ENCODE measurements at places on chromosomes 11 and 22.

GRCh38 chr11:133697161-133697560, 148.2 kb downstream of the SPATA19 start:
- DNase-seq, result no peak

GRCh38 chr11:103358251-103358650, 249.0 kb downstream of the DYNC2H1 start:
- DNase-seq, result no peak

- no peak for DNase-seq
Observed at GRCh38 chr11:111986589-111986988, 38.6 kb upstream of the DLAT start.

- DNase-seq, result no peak
Observed at GRCh38 chr11:32586576-32587190, 3.1 kb downstream of the EIF3M start.

GRCh38 chr11:22337596-22338485, at the start of gene SLC17A6:
TSS of gene SLC17A6 (plus strand) at chr11:22338381. CDS start at chr11:22338534, 153 bp downstream.
- DNase-seq, result no peak

DNA sequence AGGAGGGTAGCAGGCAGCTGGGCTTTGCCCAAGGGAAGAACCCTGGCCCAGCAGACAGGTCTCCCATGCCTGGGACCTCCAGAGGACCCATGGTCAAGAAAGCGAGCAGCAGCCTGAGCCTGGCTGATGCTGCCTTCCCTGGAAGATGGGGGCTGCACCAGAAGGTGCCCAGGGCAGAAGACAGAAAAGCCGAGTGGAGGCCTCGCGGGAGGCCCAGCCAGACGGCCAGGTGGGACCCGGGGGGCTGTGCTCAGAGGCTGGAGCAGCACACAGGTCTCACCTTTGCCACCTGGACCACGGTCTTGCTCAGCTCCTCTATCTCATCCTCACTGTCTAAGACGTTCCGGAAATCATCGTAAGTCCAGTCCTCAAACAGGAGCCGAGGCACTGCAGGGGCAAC, 10.9 kb downstream of the CHID1 start:
- no peak for DNase-seq

DNA sequence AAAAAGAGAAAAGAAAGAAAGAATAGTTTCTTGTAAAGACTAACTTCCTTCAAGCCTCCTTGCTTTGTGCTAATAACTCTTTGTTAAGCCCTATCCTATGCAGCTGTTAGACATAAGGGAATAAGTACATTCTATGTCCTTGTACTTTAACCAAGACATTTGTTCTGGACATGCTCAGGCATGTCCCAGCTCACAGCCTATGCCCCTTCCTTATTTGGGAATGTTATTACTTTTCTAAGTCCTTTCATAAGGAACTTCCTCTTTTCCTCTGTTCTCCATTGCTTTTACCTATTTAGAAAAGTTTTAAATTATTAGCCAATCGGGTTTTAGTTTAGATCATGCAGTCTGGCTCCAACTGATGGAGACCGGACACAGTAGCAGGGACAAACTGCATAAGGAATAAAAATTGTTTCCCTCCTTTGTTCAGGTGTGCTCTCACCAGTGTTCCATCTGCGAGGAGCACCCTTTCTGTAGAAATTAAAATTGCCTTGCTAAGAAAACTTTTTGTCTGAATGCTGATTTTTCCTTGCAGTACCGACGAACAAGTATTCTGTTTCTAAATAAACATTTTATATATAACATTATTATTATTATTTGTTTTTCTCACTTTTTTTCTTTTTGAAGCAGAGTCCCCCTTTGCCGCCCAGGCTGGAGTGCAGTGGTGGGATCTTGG, 21.6 kb upstream of the SPINDOC start:
- no peak for DNase-seq

DNA sequence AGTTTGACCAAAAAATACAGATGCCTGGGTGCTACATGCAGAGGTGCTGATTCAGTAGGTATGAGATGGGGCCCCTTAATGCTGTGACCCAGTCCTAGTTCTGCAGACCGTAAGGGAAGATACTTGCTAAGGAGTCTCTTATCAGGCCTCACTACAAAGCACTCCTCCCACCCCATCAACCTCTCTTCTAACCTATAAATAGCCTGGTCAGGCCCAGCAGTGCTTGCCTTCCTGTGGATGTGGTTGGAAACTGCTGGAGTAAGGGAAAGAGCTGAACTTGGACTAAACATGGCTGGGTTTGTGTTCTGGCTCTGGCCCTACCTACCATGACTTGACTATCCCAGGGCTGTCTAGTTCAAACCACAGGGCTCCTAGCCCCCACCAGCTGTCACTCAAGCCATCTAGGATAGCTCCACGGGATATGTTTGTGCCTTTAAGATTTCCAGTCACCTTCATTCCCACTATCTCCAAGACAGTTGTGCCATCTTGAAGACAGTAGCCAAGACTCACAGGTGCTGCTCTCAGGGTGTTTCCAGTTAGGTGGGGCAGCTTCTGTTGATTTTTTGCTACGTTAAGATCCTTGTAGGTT, 9.5 kb upstream of the DKK3 start:
- no peak for DNase-seq

GRCh38 chr11:126890561-126890960, 110.0 kb downstream of the KIRREL3 start:
- no peak for DNase-seq

GRCh38 chr22:27638329-27639233, 163.0 kb downstream of the MN1 start:
- DNase-seq, result no peak

DNA sequence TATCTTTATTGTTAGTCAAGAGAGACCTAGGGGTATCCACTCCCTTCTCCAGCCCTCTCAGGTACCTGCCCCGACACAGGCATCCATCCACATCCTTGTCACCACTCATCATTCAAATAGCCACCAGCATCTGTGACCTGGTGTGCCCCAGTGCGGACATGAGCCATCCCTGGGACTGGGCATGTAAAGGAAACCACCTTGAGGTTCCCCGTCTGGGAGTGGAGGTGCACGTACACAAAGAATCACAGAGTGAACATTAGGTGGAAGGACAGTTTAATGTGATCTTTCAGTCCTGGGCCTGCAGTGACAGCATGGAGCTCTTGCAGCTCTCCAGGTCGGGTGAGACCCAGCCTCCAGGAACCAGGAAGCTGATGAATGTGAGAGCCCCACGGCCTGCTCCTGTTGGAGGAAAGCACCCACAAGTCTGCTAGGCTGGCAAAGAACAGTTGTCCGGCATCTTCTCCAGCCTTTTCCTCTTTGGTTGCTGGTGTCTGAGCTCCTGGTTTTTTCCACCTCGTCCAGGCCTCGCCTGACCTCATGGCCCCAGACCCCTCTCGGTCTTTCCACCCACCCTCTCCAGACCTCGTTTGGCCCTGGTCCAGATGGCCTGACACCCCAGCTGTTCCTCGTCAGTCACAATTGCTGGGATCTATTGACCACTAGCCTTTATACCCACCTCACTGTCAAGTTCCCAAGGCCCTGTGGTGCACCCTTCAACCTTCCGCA, 16.5 kb downstream of the PSMD13 start:
- DNase-seq, result no peak

DNA sequence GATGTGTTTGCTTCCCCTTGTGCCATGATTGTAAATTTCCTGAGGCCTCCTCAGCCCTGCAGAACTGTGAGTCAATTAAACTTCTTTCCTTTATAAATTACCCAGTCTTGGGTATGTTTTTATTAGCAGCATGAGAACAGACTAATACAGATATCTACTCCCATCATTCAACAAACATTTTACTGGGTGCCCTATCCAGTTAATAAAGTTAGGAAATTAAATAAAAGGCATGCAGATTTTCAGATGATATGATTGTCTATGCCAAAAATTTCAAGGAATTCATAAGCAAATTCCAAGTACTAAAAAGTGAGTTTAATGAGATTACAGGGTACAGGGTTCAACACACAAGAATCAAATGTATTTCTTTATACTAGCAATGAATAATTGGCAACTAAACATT, 33.5 kb upstream of the LIN7C start:
- DNase-seq, result no peak

GRCh38 chr11:113773092-113773415, 438 bp downstream of the ZW10 start:
- no peak for DNase-seq

- no peak for DNase-seq
Observed at GRCh38 chr11:11620173-11620920, 1.5 kb downstream of the GALNT18 start.

GRCh38 chr11:120168960-120169681, 31.2 kb upstream of the TRIM29 start:
- peak; percentile 43 for DNase-seq

DNA sequence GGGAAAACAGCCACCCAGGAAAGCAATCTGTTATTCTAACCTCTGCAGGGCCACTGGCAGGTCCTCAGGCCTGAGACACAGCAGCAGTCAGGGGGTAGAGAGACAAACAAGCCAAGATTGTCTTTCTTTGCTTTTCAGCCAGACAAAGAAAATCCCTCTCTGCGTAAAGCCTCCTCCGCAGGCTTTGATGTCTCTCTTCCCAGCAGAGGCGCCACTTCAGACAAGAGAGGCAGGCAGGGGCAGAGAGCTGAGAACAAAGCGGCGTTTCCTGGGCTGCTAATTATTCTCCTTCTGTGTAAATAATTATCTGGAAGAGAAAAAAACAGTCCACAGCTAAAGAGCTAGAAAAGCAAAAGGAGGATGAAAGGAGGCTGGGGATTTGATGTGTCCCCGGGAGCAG, 102.7 kb upstream of the SEZ6L start:
- DNase-seq, result no peak

DNA sequence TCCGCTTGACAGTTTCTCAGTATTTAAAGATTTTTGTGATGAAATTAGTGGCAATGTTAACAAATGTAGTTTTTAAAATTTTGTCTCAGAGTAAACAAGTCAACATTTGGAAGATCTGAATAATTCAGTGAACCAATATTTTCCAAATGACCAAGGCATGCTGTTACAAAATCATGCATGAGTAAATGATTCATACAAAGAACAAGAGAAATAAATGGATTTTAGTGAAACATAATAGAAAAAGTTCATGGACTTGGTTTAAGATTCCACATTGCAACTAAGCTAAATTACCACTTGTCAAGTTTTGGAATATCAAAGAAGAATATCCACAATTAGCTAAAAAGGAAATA, 125.7 kb upstream of the SNX19 start:
- DNase-seq, result no peak

- DNase-seq, result peak; percentile 49
Observed at GRCh38 chr11:11265994-11266606, 87.0 kb downstream of the CSNK2A3 start.

DNA sequence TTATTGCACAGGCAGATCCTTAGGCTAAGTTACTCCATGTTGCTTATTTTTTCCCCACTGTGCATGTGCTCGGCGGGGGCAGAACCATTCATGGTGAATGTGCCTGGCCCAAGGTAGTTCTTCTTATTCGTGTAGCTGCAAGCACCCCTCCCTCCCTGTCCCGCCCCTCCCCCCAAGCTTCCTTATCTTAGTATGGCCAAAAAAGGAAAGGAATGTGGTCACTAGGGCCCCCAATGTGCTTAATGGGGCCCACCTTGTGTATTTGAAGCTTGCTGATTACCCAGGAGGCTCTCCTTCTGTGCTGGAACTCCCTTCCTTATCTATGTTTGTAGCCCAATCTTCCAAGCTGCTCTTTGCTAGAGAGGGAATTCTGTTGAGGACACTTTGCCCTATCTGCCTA, 1259.7 kb upstream of the RAG2 start:
- no peak for DNase-seq

DNA sequence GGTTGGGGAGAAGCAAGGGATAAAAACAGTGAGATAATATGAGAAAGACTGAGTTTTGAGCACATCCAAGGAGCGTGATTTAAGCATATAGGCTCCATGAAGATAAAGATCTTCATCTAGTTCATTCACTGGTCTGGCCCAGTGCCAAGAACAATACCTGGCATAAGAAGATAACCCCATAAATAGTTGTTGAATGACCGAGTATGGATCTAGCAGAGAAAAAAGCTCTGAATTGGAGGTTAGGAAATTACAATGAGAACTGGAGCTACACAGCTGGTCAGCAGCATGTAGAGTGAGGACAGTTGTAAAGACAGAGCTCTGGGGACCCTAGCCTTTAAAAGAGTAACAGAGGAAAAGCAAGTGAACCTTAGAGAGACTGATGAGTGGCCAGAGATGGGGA, 33.0 kb upstream of the PAK1 start:
- no peak for DNase-seq

GRCh38 chr11:78354408-78355308, 63.0 kb downstream of the GAB2 start:
- DNase-seq, result no peak

DNA sequence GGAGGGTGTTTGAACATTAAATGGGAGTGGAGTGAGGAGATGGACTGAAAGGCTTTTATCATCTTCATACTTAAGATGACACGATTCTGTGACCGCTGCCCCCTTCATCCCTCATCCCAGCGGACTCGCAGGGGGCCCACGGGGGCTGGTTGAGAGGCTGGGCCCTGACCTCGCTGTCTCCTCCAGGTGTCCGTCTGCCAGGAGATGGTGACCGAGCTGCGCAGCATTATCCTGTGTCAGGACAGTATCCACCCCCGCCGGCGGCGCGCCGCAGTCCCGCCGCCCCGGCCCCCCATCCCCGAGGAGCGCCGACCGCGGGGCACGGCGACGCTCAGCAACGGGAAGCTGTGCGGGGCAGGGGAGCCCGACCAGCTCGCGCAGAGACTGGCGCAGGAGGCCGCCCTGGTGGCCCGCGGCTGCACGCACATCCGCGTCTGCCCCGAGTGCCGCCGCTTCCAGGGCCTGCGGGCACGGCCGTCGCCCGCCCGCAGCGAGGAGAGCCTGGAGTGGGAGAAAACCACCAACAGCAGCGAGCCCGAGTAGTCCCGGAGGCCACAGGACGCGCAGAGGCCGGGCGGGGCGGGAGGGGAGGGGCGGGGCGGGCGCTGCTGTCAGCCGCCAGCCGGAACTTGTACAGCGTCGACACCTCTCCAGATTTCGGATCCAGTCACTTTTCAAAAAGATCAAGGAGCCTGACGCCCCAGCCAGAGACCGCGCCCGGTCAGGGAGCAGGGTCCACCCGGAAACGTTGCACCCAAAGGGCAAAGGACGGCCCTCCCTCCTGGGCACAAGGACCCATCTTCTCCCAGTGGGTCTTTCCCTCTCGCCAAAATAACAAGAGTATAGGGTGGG, 38.0 kb upstream of the TBCEL start:
- peak; percentile 10 for DNase-seq

DNA sequence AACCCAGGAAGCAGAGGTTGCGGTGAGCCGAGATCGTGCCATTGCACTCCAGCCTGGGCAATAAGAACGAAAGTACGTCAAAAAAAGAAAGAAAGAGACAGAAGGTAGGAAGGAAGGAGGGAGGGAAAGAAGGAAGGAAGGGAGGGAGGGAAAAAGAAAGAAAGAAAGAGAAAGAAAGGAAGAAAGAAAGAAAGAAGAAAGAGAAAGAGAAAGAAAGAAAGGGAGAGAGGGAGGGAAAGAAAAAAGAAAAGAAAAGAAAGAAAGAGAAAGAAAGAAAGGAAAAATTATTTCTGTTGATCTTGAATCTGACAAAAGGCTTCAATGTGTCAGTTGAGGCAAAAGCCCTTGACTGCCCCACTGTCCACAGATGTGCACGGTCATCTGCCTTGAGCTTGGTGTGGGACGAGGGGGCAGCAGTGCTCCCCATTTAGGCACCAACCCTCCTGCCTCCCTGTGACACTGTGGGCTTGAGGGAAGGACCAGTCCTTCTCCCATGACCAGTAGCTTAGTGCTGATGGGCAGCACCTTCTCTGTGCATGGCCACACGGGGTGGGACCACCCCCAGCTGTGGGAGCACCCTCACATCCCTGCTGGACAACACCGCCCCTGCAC, 24.4 kb downstream of the KCTD17 start:
- DNase-seq, result no peak

- DNase-seq, result no peak
Observed at GRCh38 chr22:40027191-40028097, 32.7 kb downstream of the FAM83F start.

- DNase-seq, result no peak
Observed at GRCh38 chr22:41909310-41910049, 5.4 kb downstream of the SHISA8 start.

- no peak for DNase-seq
Observed at GRCh38 chr11:105577641-105578040, 32.2 kb upstream of the GRIA4 start.
